ENCODE measurements at places on chromosomes 2 and 18.

DNA sequence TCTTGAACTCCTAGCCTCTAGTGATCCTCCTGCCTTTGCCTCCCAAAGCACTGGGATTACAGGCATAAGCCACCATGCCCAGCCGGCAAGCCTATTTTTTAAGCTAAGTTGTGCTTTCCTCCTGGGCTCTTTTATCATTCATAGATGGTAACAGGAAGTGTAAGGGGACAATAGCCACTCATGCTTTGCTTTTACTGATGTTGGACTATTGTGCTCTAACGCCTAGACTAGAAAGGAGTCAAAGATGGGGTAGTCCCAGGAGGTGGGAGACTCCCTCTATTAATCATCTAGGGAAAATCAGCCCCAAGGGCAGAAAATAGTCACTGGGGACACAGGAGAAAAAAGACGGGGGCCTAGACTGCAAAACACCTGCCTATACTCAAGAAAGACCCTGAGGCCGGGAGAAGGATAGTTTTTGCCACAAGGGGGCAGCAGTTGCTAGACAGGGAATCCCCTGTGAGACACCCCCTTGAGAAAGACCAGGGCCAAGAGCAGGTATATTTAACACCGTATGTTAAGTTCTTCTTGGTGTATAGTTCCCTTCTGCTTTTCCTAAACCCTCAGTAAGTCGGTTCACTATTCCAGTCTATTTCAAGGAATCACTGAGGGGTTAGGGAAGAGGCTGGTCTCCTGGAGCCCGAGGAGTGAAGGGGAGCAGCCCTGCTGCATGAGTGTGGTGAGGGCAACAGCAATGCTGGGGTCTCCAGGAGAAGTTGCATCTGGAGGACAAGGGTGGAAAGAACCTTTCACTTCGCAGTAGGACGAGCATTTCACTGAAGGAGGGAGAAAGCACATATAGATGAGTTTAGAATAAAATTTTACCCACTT is 2.1 kb upstream of the CXCR1 start:
- no peak for DNase-seq

- DNase-seq, result no peak
These were observed 19.8 kb upstream of the LPIN2 start for GRCh38 chr18:3032721-3033120.

DNA sequence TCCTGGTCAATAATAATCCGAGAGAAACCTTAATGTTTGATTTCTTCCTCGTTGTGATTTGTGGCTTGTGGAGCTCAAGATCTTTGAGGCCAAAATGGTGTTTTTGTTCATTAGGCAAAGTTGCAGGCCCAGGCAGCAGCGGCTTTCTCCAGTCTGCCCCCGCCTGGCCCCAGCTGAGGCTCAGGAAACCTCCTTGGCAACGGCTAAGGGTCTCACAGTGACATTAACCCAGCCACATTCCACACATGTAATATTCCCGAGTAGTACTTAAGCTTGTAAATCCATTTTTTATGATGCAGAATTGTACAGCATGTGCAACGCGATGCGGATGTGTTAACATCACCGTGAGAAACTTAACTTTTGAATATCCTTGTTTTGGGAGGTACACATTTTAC is 200.1 kb downstream of the BCL11A start:
- DNase-seq, result no peak

GRCh38 chr18:51953521-51953920 is 386.5 kb upstream of the DCC start:
- DNase-seq, result no peak

DNA sequence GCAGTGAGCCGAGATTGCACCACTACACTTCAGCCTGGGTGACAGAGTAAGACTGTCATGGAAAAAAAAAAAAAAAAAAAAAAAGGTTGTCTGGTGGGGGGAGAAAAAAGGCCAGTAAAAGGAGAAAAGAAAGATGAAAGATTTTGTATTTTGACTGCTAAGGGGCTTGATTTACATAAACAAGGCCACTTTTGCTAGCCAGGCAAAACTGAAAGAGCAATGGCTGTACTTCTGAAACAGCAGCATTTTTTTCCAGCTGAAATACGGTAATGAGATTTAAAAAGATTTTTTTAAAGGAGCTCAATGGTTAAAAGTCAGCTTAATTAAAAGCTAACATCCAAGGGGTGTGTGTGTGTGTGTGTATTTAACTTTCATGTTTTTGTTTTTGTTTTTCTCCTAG is 11.3 kb upstream of the OXER1 start:
- DNase-seq, result no peak
